ENCODE measurements at places on chromosomes 12 and 14.
A peak's percentile ranks its signal among the peaks of the same experiment; 100 is the strongest.

DNA sequence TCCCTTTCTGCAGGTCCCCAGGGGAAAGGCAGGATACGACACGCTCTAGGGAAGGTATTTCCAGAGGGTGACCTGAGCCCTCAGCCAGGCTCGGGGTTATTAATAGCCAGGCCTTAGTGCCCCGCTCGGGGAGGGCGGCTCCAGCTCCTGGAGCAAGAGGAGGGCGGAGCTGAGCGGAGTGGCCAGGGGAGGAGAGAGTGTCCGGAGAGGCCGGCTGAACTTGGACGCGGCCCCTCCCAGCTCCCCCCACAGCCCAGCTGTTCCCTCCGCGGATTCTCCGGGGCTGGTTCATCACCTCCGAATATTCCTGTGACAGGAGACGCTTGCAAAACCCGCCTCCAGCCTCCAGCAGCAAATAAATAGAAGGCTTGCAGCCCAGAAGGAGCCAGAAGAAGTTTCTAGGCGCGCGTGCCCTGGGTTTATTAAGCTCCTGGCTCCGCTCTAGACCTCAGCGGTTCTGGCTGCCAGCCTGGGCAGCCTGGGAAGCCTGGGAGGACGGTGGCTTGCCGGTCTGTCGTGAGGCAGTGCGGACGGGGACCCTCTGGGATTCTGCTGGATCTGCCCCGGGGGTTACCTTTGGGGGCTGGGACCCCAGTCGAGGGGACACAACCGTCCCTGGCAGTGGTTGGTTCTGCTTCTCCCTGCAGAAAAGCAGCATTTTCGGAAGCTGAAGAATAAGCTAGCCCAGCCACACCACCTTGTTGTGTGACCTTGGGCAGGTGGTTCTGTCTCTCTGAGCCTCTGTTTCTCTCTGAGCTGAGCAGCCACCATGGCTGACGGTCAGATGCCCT lies at the start of gene HSPB8:
Gene HSPB8 (plus strand): TSS at position 388 of the 791 bp plus-strand sequence. CDS start 382 bp downstream, at position 770.
- DNase-seq = peak; percentile 98

- no peak for DNase-seq
These were observed 34.5 kb downstream of the PLCZ1 start for GRCh38 chr12:18703321-18703720.

DNA sequence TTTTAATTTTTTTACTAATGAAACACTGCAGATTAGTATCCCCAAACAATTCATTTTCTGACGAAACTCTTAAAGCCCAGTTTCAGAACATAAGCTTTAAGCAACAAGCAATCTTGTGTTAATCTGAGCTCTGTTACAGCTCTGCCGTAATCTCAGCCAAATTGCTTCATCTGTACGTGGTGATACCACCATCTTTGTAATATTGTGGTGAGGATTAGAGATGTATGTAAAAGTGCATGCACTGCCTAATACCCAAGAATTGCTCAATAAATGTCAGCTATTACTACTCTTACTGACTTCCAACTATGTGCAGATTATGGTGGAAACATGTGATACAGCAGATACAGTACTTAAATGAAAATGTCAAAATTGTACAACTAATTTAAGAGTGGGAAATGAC lies 1.8 kb downstream of the AKAP5 start:
- peak; percentile 78 for DNase-seq

DNA sequence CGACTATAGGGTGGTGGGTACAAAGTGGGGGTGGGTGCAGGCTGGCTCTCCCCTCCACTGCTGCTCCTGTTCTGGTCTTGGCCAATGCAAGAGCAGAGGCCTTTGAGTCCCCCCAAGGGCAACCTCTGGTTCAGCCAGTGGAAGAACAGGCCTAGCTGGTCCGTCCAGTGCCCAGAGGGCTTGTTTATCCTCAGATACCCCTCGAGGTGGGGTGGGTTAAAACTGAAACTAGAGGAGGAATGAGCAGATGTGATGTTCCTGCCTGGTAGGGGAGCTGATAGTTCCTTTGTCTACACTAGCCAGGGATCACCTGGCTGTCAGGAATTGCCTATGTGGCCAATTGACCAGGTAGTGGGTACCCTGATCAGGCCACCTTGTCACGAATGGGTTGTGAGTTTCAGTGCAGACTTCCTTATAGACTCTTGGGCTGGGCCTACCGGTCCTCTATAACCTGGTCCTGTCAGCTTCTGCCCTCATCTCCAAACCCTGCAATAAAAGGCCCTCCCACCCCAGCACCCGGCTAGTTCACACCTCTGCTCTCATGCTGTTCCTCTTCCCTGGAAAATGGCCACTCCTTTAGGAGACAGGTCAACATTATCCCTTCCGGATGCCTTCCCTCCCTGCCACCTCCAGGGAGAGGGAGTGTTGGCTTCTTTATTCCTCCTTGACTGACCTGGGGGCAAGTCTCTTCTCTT lies 10.7 kb upstream of the HSP90AA1 start:
- DNase-seq = no peak

DNA sequence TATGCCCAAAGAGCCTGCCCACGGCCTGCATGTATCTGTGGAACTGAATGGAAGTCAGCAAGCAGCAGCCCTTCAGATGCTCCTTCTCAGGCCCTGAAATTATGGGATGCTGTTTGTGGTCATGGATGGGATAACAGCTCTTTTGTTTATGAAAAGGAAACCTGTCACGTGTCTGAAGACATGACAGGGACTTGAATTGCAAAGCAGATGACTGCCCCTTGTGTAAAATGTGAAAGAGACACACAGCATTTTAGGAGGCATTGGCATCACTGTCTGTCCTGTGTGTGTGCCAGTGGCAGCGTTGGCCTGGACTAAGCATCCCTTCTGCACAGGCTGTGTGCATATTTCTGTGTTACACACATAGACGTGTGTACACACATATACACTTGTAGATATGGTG lies 192.1 kb downstream of the VRK1 start:
- no peak for DNase-seq

DNA sequence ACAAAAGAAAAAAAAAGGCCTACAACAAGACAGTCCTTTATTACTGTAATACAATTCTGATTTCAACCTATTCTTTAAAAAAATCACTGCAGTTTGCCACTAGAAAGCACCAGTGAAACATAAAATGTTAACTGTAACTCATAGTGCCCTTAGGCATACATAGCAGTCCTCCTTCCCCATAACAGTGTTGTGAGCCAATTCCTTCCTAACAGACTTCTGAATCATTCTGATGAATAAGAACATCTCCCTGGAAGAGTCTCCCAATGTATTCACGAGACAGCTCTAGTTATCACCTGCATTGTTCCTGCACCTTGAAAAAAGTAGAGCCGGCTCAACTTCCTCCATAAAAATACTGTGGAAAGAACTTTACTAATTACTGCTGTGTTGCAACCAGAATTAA lies 213.6 kb upstream of the FSCB start:
- no peak for DNase-seq
